Activated gamma-delta T cell treated with Interleukin-2 at 50 U/mL for 16 hours (primary cell): ENCODE measurements at places on chromosomes 16 and 17.

GRCh38 chr17:66135896-66136295 is 56.0 kb downstream of the CEP112 start:
- DNase-seq, result no peak

GRCh38 chr17:78910497-78911284 is 7.7 kb upstream of the CEP295NL start:
- no peak for DNase-seq

DNA sequence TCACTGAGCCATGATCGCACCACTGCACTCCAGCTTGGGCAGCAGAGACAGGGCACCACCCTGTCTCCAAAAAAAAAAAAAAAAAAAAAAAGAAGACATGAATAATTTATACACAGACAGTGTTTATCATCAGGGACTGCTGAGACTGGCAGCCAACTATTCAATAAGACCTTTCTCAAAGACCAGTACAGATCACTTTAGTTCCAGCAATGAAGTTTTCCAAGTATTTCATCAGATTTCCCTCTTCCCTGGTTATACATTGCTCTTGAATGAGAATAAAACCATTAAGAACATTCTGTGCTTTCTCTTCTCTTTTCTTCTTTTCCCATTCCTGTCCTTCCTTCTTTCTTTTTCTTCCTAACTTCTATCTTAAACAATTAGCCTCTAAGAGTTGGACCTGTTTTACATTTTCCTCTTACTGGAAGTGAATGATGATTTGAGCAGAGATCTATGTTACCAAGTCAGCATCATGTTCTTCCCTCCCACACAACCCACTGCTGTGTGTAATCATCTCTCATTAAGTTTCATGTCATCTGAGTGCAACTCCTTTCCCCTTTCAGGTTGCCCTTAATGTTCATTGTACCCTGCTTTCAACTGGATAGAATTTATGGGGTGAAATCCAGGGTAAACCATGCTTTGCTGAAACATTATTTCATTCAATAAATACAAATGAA is 35.9 kb upstream of the SMIM36 start:
- no peak for DNase-seq

DNA sequence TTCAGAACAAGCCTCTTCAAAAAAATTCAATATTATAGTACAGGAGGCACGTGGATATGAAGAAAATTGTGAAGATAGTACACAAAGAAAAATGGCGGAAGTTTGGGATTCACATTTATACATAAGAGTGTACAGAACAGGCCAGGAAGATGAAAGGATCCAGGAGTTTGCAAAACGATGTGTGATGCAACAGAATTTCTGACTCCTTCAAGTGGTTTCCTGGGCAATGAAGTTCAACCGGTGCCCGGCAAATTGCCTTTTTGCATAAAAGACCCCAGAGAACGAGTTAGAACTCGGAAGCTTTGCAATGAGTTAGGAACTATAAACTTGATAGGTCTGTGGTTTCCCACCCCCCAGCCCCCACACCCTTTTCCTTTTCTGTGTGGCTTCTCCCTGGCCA is 189.1 kb downstream of the SALL1 start:
- DNase-seq, result no peak

- no peak for DNase-seq
Measured at GRCh38 chr17:38981636-38982035, 14.4 kb upstream of the FBXO47 start.

DNA sequence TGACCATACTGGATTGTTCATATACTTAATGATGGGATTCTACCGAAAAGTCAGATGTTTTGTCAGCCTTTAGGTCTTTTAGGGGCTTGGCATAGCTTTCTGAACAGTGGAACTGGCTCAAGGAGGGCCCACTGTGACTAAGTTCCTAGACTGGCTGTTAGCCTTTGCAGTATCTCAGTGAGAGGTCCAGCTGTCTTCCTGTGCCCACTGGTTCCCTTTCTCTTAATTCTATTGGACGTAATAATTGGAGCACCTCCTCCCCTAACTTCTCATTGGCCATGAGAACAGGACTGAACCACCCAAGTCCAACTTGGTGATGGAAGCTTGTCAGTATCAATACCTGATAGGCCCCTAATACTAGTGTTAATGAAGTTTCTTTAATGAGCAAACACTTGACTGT is 13.5 kb downstream of the KPNA2 start:
- no peak for DNase-seq

DNA sequence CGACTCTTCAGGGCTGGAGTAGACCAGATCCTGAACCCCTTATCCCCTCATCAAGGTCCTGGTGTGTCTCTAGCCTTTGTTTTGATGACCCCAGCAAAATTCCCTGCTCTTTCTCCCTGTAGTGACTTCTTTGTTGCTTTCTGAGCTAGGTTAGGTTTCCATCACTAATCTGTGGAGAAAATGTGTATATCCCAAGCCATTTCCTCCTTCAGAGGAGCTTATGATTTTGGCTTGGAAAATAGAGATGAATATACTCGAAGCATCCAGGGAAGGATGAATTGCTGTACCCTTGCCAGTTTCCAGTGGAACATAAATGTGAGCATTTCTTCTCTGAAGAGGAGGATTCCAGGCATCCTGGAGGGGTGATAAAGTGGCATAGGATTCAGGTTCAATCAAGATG is 55.8 kb downstream of the KSR1 start:
- no peak for DNase-seq
